ENCODE measurements at places on chromosomes 5 and 9.

GRCh38 chr5:86675311-86675710 is 57.6 kb downstream of the COX7C start:
- no peak for DNase-seq

- DNase-seq = no peak
Observed at GRCh38 chr5:130706696-130707095, 458.4 kb downstream of the HINT1 start.

DNA sequence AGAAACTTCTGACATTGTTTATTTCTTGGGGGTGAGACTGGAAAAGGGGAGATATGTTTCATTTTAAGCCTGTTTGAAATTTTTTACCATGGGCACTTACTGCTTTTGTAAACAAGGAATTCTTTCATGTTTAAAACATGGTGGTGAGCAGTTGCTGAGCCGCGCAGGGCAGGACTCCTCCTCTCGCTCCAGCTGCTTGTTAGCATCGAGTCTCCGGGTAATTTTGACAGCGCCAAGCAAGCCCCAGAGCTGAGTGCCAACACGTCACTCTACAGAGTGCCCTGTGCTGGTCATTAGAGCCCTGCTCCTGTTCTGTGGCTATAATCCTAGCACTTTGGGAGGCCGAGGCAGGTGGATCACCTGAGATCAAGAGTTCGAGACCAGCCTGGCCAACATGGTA is 116.5 kb upstream of the MSX2 start:
- no peak for DNase-seq

GRCh38 chr9:133679056-133679455 is 42.9 kb downstream of the DBH start:
- DNase-seq = no peak

- no peak for DNase-seq
Observed at GRCh38 chr5:116702776-116703175, 128.2 kb upstream of the SEMA6A start.

DNA sequence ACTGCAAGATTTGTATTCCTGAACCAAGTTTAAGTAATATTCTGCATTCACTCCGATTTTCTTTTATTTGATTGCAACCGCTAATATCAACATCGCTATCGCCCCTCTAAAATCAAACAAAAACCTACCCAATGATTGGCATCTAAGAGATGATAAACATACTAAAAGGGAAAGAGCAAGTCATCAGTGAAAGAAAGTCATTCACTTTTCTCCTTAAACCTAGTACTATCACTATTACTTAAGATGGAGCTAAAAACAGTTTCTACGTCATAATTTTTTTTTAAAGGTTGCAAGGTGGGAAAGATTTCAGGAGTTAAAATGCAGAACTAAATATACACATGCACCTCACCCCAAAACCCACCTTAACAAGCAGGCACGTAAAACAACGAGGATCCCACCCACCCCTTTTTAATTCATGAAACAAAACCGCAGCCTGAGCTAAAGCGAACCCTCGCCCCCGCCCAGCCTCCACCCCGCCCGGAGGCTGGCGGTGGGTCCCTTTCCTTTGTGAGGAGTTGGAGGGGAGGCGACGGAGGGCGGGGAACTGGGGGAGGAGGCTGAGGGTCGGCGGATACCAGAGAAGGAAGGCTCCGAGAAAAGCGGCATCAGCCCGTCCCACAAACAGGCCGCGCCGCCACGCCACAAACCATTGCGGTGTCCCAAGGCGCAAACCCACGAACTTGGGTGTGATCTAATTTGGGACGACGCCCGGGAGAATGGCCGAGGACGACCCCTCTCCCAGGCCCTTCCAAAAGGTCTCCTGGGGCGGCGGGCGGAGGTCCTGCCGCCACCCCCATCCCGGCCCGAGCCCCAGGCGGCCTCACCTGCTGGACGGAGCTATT is 861 bp downstream of the UBQLN1 start:
- DNase-seq = peak; percentile 14

DNA sequence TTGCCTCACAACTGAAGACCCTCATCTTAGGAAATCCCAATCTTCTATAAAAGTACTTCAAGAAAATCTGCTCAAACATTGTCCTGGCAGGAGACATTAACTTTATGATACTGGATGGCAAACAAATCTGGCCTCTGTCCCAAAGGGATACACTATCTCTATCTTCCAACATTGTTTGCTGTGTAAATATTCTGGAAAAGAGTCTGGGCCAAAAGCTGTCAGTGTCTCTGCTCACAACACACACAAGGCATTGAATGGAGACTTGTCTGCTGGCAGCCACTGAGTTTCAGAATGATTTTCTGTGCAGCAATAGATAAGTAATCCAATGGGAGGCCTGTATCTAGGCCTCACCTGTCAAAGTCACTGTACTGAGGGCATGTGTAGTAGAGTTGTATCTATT is 471.1 kb downstream of the DMAC1 start:
- no peak for DNase-seq

DNA sequence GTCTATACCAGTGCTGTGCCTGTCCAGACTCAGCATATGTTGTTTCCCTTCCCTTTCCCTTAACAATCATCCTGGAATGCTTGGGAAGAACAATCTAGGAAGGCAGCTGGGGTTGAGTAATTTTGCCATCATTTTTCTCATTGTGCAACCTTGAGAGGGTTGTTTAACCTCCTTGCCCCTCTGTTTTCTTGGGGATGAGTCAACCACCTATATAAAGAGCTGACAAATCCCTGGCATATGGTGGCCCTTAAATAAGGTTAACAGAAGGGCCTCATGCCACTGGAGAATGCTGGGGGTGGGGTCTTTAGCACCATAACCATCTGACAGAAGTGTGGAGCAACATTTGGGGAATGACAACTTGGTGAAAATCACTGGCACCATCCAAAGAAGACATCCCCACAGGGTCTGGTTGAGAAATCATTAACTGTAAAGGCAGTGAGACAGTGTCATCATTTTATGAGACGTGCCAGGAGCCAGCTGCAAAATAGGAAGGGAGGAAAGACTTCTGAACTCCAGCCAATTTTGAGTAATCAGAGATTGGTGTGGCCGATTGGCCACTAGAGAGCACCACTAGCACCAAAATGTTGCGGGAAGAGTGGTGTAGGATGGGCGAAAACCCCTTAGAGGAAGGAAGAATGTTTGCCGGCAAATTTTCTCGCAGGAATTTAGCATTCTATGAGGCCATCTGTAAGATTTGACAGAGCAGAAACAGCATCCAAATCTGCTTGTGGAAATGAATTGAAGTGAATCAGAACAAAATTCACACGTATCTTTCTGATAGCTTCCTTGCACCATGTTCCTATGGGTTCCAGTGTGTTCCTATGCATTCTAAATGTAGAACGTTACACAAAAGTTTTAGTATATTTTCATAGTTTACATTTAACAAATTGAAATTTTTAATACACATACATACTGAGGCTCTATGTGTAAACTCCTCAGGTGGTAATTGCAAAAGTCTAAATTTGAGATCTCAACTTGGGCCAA is 113.8 kb downstream of the MSX2 start:
- peak; percentile 63 for DNase-seq

Data from tibial nerve (tissue), 4 donors.